ENCODE measurements at places on chromosomes 1 and 21.

DNA sequence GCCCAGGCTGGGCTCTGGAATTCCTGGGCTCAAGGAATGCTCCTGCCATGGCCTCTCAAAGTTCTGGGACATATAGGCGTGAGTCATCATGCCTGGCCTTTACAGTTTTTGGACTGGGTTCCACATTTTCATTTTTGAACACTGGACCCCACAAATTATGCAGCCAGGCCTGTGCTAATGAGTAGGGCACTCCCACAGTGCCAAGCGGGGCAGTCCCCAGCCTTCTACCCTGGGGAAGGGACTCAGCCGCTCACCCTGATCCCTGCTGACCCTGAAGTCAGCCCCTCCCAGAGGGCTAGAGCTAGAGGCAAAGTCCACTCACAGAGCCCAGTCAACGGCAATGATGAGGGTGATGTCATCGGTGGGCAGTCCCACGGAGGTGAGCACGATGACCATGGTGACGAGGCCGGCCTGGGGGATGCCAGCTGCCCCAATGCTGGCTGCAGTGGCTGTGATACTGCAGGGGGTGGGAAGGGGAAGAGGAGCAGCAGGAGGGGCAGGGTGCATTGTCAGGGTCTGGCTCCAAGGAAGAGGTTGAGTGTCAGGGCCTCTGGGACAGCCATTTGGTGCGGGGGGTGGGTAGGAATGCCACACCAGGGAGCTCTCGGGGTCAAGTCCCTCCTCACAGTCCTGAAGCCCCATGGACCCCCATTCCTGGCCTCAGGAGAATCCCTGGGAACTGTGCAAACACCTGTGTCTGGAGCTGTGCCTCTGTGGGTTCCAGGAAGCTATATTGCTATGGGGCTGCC is 27.6 kb downstream of the PODN start:
- DNase-seq: no peak

GRCh38 chr1:206705191-206705590 is 20.5 kb downstream of the MAPKAPK2 start:
- DNase-seq: no peak

- DNase-seq: no peak
Measured at GRCh38 chr1:53134961-53135734, 7.3 kb downstream of the SLC1A7 start.

- DNase-seq: no peak
Measured at GRCh38 chr1:206497774-206498173, 9.6 kb upstream of the RASSF5 start.

DNA sequence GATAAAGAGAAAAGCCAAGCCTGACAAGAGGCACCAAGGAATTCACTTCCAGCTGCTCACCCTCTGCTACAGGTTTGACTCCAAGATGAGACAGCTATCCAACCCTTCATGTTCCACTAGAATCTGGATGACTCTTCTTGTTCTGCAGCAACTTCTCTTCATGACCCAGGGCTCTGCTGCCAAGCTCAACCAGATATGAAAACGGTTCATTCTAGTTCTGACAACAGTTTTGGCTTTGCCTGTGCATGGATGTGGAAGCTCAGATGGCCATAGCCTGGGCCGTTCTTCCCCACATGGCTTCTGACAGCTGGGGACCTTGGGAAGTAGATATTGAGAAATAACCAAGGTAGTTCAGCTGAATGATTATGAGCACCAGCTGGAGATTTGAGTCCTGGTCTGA is 13.7 kb downstream of the PI4KB start:
- DNase-seq: no peak

- no peak for DNase-seq
Measured at GRCh38 chr1:198651650-198652400, 13.0 kb downstream of the PTPRC start.

- DNase-seq: no peak
Measured at GRCh38 chr1:64499966-64500365, 30.0 kb downstream of the CACHD1 start.

DNA sequence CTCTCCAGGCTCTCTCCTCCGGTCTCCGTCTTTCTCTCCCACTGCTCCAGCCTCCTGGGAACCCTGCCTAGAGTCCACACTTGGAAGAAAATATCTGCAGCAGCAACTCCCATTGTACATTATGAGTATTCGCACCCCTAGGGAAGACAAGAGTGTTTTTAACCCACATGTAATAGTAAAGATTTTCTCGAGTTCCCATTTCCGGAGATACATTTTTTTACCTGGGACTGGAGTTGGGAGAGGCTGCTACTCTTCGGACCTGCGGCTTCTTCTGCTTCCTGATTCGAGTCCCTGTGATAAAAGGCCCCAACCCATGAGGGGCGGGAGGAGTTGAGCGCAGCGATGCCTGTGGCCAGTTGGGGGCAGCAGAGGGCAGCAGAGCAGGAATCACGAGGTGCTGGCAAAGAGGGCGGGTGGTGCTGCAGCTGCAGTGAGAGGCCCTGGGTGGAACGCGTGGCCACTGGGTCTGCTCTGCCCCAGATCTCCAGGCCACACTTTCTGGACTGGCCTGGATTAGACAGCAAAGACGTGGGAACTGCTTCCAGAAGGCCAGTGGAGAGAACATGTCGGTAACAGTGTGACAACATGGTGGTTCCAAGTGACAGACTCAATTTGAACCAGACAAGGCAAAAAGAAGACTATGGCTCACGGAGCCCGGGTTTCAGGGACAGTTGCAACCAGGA is 221.0 kb upstream of the CSF3R start:
- peak; percentile 78 for DNase-seq

- DNase-seq: no peak
Measured at GRCh38 chr21:15031790-15032357, 32.9 kb downstream of the NRIP1 start.

- no peak for DNase-seq
Measured at GRCh38 chr1:39387452-39387851, 104.0 kb upstream of the BMP8A start.

GRCh38 chr1:38269923-38270848 is 223.6 kb upstream of the POU3F1 start:
- no peak for DNase-seq

DNA sequence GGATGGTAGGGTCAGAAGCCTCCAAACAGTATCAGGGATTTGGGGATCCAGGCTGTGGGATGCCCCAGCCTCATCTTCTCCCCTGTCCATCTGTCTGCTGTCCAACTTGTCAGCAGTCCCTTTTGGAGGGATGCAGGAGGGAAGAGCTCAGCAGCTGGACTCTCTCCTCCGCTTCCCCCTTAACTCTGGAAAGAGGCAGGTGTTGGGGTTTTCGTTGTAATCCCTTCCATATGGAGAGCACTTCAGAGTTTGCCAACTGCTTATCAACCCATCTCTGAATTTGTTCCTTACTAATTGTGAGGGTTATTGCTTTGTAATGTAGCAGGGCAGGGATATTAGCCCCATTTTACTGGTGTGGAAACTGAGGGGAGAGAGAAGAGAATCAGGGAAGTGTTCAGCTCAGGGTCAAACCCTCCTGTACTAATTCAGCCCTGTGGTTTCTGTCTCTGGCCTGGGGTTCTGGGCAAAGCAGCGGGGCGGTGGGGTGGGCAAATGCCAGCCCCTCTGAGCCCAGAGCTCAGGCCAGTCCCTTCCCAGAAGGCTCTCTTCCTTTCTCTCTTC is 3.2 kb downstream of the CITED4 start:
- no peak for DNase-seq

GRCh38 chr1:154352245-154352580 is 26.9 kb downstream of the ATP8B2 start:
- DNase-seq: no peak

GRCh38 chr1:59917026-59917784 is 9.4 kb downstream of the CYP2J2 start:
- no peak for DNase-seq

GRCh38 chr1:201269281-201269680 is 14.0 kb upstream of the PKP1 start:
- no peak for DNase-seq

DNA sequence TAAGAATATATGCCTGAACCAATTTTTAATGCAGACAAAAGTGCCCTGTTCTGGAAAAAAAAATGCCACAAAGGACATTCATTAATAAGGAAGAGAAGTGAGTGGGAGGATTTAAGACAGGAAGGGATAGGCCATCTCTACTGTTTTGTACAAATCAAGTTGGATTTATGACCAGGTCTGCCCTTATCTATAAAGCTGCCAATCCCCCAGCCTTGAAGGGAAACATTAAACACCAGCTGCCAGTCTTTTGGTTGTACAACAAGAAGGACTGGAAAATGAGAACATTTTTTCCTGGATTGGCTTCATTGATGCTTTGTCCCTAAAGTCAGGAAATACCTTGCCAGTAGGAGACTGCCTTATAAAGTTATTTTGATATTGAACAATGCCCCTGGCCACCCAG is 444.0 kb downstream of the NPHP4 start:
- no peak for DNase-seq

- DNase-seq: no peak
Measured at GRCh38 chr1:47323599-47324031, 9.7 kb upstream of the STIL start.

- DNase-seq: no peak
Measured at GRCh38 chr1:66648901-66649595, 103.2 kb upstream of the DYNLT5 start.

GRCh38 chr1:82515650-82516049 is 714.9 kb downstream of the ADGRL2 start:
- DNase-seq: no peak

DNA sequence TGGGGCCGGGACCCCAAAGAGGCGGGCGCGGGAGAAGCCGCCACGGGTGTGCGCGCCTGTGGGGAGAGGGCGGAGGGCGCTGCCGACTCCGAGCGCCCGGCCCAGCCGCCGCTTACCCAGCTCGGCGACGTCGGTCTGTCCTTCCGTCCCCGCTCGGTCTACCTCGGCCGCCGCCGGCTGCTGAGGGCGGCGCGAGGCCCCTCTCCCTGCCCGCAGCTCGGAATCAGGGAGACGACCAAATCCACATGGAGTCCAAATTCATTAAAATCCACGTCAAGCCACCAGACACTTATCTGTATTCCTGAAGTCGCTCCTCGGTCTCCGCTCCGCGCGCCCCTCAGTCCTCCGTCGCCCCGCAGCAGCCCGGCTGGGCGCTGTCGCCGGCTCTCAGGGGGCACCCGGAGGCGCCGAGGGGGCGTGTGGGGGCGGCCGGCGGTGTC is 637 bp downstream of the PLXNA2 start:
- DNase-seq: no peak

GRCh38 chr1:71589005-71589404 is 508.2 kb upstream of the ZRANB2 start:
- no peak for DNase-seq

GRCh38 chr1:46130606-46131005 is 1.8 kb downstream of the PIK3R3 start:
- DNase-seq: no peak

- no peak for DNase-seq
Measured at GRCh38 chr1:84726593-84727499, 36.6 kb upstream of the SSX2IP start.

DNA sequence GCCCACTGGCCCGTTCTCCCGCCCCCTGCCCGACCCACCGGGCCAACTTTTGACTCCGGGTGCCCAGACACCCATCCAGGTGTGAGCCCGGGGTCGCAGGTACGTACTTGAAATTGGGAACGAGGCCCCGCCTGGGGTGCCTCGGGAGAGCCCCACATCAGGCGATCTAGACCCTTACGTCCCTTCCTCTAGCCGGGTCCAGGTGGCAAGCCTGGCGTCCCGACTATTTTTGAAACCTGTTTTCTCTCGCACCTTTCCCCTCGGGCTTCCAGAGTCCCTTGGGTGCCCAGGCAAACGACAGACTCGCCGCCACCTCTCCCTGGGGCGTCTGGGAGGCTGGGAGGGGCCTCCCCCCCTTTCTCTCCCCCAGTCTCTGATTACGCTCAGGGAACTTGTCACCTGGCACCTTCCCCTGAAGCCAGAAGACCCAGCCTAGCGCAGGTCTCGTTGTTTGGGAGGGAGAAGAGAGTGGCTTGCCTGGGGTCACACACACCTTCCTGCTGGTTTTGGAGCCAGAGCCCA is 898 bp downstream of the LDLRAP1 start:
- no peak for DNase-seq

DNA sequence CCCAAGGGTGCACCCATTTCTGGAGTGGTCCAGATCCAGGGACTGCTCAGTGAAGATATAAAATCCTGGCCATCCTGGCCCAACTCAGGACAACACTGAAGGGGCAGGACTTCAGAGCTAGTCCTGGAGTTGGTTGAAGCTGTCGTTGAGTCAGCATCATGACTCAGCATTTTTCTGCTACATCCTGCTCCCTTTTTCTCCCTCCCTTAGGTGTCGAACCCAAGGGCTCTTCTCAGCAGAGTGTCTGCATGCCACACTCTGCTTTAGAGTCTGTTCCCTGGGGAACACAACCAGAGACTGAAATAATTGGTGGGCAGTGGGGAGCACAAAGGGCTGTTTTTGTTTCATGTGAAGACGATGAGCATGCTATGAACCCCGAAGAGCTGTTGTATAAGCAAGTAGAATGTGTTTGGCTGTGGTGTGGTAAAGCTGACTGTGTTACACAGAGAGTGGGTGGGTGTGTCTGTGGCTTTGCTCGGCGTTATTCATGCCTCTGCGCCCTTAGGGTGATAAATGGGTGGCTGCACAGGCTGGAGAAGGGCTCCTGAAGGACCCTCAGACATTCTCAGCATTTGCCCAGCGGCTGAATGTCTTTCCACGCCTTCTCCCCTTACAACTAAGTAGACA is 167.2 kb downstream of the CYYR1 start:
- DNase-seq: no peak

DNA sequence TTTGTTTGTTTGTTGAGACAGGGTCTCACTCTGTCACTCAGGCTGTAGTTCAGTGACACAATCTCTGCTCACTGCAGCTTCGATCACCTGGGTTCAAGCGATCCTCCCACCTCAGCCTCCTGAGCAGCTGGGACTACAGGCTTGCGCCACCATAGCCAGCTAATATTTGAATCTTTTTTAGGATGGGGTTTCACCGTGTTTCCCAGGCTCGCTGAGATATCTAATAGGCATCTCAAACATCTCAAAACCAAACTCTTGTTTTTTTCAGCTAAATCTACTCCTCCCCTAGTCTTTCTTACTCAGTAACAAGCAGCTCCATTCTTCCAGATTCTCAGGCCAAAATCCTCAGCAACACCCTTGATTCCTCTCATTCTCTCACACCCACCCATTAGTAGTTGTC is 22.0 kb upstream of the SRRM1 start:
- DNase-seq: no peak

DNA sequence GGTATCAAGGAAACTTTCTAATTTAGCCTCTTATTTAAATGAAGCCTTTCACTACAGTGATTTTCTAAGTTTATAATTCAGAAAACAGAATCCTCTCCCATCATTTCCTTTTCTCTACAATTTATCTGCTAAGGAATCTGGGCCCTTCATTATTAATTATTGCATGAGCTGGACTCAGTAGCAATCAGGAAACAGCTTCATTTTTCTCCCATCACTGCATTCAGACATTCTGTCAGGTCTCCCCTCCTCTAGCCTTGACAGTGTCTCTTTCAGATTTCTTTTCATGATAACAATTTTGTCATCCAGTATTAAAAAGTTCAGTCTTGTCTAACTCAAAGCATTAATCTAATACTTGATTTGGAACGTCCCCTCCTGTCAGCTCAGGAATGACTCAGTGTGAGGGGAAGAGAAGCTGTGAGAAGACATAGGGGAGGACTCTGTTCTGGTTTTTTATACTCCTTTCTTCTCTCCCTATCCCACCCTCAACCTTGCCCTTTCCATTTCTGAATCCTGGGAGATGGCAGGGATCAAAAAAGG is 28.1 kb downstream of the SLC44A5 start:
- DNase-seq: no peak

- DNase-seq: no peak
Measured at GRCh38 chr1:8733484-8733883, 84.0 kb downstream of the RERE start.
